ENCODE measurements at places on chromosomes 1 and 21. TPM values are rescaled to one million over a fixed set of nuclear protein-coding genes. Genes with fewer than 3 reads are reported as not detected.

NR0B2 gene
- total RNA-seq: not detected

RASSF5 gene
- total RNA-seq: 0.36 TPM

WDR64 gene
- not detected for total RNA-seq

SPOCD1 gene
- total RNA-seq: 7.3 TPM

GRCh38 chr21:30468900-30469714 is 11.1 kb downstream of the KRTAP19-1 start:
- no peak for DNase-seq
- H3K27me3 ChIP-seq: no peaks in the 10 kb centered on the region
- H3K27ac ChIP-seq: no peak overlapping the region
- no peak overlapping the region for H3K4me3 ChIP-seq

DNA sequence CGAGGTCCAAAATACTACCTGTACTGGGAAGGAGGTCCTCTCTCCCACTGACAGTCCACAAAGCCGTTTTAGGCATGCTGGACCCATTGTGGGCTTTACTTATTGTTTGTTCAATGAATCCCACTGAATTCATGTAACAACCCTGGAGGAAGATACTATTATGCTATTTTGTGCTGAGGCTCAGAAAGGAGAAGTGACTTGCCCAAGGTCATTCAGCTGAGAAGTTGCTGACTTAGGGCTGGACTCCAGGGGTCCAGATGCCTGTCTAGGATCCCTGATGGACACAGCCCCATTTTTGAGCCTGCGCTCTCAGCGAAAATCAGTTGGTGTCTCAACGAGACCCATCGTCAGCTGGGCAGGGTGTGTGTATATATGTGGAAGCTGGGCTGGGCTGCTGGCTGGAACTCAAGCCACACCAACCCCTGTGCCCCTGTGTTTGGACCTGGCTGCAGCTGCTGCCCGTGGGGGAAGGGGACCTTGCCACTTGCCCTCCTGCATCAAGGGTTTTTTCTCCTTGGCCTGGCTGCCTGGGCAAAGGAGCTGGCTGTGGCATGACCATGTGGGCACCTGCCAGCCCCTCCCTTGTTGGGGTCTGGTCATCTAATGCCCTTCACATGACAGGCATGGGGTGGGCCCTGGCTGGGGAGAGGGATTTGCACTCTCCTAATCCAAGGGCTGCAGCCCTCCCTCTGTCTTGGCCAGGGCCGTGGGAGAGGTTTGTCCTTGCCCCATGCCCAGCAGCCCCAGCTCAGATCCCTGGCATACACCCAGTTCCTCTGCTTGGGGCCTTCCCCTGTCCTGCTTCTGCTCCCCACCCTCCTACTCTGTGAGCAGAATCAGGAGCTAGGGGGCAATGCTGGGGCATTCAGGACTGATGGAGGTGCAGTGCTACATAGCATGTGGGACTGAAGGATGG is 15.0 kb downstream of the KCNQ4 start:
- H3K27me3 ChIP-seq: peaks cover 4% of the 10 kb centered on the region
- H3K4me3 ChIP-seq: no peak overlapping the region
- H3K27ac ChIP-seq: no peak overlapping the region
- peaks cover 59% of the 10 kb centered on the region for H3K4me1 ChIP-seq
- DNase-seq: no peak
- no peaks in the 10 kb centered on the region for H3K36me3 ChIP-seq

DNA sequence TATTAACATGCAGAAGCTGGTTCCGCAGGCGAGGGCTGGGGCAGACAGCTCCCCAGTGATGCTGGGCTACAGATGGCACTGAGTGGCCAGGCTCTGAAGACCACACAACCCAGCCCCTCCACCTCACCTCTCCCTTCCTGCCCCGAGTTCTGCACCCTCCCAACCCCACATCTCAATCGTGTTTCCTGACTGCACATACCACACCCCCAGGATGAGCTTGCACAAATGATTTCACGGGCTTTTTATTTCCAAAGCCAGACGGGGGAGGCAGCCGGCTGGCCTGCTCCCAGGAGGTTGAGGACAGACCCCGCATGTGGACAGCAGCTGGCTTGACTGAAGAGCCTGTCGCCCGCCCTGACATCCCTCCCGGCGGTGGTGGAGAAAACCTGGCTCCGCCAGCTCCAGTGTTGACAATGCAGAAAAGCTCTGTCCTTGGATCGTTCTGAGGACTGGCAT is 21.4 kb upstream of the ALDH4A1 start:
- H3K27me3 ChIP-seq: no peaks in the 10 kb centered on the region
- peaks cover 68% of the 10 kb centered on the region for H3K4me1 ChIP-seq
- peak overlapping the region; percentile 22 for H3K4me3 ChIP-seq
- H3K36me3 ChIP-seq: peaks cover 3% of the 10 kb centered on the region
- no peak for DNase-seq
